ENCODE measurements at places on chromosomes 7 and 10.

- no peak for DNase-seq
Observed at GRCh38 chr7:100627238-100627549, 14.2 kb downstream of the TFR2 start.

DNA sequence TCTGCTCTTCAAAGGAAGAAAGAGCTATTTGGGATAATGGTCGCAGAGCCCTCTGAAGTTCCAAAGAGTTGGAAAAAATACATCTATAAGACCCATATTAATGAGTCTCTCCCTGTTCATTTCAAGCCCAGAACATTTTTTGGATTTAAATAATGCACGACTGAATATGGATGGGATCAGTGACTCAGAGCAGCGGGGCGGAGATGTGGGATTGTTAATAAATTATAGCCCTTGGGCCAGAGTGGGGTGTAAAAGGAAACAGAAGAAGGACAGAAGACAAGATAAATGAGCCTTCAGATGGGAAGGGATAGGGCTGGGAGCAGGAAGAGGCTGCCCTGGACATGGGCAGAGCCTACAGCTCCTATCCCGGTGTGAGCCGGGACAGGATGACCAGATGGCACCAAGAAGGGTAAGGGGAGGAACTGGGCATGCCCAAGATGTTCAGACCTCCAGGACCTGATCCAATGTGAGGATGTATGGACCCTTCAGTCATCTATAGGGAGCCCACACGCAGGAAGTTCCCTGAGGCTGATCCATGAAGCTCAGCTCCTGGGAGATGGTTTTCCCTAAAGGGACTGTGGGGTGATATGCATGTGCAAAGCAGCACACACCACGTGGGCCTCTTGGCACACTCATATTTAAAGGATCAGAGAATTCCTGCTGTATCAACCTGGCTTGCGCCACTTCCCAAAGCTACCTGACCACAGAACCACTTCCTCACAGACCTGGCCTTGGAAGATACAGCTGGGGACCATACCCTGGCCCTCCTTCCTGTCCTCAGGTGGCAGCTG lies 96.1 kb upstream of the PLXNA4 start:
- no peak for DNase-seq

- DNase-seq, result no peak
Observed at GRCh38 chr10:92967641-92968040, 93.0 kb upstream of the CYP26C1 start.

DNA sequence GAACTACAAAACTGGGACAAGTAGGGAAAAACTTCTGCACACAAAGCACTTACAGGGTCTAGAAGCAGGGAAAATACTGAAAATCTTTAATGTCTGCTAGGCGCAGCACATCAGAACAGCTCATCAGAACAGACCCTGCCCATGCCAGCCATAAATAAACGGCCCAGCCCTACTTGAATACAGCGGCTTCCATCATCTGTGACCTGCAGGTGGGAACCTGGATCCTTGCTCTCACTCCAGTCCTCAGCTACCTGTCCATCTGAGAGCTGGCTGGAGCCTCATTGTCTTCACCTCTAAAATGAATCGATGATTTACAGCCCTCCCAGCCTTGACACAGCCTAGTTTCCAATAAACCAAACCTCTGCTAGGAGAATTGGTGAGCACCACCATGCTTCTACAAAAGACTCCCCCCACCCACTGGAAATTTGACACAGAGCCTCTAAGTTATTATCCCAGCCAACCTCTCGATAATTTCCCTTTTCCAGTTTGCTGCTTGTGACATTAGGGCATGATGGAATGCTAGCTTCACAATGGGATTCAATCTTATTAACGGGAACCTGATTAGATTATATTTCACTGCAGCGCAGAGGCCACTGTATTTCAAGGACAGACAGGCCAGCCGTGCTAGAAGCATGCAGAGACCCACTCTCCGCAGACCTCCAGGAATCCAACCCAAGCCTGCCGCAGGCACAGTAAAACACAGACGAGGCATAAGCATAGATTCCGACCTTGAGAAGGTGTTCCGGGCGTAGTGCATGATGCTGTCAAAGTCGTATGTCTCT lies 61.6 kb upstream of the OPALIN start:
- DNase-seq, result no peak

GRCh38 chr10:35913628-35914027 lies 271.5 kb upstream of the FZD8 start:
- no peak for DNase-seq

DNA sequence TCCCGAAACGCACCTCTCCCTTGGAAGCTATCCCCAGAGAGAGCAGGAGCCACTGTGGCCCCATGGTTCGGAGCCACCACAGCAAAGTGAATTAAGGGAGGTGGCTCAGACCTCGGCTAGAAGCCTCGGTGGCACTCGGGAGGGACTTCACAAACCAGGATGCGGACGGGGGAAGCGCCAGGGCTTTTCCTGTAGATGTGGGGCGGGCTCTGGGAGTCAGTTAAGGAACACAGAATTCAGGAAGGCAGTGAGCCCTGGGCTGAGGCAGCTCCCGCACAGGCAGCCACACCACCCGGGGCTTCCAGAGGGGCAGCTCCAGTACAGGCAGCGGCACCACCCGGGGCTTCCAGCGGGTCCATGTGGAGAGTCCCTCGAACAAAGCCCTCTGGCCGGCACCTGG lies 42.7 kb upstream of the DPYSL4 start:
- DNase-seq, result no peak

GRCh38 chr10:89590326-89590725 lies 54.7 kb downstream of the PANK1 start:
- DNase-seq, result no peak

DNA sequence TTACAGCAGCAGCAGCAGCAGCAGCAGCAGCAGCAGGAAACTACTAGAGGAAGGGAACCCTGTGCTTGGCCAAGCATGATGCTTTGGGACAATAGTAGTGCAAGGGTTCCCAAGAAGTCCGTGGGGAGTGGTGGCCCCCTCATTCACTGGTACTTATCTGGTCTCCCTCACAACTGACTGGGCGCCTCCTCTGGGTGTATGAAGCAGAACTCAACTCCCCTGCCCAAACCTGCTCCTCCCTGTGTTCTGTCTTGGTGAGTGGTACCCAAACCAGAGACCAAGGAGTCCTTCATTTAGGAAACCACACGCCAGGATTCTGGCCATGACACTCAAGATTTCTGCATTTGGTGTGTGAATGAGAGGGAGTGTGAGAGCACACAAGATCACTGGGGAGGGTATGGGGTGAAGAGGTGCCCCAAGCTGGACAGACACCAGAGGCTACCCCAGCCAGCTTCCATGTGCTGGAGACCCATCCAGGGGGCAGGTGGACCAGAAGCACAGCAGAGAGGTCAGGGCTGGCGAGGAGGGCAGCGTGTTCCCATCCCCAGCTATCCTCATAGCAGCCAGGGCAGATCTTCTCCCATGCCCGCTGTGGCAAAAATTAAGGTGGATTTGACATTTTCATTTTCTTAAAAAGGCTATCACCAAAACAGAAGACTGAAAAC lies 10.6 kb upstream of the ZNF777 start:
- DNase-seq, result no peak

DNA sequence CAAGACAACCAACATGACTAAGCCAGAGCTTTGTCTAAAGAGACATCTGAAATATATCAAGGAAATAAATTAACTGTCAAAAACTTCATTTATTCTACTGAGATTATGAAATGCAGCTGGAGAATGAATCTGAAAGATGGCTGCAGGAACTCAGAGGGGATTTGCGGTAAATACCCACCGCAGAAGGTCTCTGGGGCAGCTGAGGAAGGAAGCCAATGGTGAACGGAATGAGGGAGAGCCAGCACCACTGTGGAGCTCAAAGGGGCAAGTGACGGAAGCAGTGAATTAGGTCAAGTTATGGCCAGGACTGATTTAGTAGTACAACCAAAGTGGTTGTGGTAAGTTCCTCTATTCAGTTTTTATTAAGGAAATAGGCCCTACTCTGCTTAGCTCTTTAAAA lies 215.3 kb upstream of the GLI3 start:
- no peak for DNase-seq

- no peak for DNase-seq
Observed at GRCh38 chr10:98240524-98240923, 27.5 kb downstream of the LOXL4 start.

DNA sequence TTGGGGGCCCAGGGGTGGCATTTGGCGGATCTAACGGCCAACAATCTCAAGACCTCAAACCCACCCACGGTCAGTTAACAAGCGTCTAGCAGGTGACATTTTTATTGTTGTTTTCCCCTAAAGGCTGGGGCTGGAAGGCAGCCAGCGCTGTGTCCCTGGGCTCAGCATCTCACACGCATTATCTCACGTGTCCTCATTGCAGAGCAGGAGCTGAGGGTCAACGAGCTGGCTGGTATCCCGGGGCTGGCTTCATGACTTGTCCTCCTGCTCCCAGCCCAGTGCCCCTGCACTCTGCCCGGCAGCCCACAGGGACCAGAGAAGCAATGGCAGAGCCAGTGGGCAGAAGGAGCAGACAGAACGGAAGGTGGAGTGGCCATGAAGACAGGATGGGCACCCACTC lies 54.4 kb upstream of the TMEM273 start:
- DNase-seq, result no peak

DNA sequence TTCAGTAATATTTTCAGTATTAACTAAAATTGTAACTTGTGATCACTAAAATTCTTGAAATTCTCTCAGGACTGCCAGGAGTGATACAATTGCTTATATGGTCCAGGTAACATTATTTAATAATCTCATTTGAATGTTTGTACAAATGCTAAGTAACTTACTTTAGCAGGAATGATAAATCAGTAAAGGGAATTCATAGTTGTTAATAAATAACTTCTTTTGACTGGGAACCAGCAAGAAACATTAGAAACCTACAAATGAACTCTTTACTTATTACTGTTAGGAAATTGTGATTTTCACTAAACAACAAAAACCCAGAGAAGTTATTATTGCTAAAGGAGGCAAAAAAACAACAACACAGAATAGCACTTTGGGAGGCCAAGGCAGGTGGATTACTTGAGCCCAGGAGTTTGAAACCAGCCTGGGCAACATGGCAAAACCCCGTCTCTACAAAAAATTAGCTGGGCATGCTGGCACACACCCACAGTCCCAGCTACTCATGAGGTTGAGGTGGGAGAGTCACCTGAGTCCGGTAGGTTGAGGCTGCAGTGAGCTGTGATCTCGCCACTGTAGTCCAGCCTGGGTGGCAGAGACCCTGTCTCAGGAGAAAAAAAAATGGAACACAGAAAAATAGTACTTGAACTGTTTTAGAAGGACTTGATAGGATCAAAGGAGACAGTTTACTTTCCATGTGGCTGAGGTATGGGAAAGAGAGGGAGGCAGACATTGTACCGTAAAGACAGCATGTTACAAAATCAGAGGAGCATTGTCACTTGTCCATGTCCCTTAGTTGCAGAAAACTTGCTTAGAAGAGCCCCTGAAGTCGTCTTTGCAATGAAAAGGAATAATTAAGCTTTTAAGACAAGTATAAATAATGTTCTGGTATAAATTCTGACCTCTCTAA lies 53.1 kb downstream of the SHOC2 start:
- no peak for DNase-seq

DNA sequence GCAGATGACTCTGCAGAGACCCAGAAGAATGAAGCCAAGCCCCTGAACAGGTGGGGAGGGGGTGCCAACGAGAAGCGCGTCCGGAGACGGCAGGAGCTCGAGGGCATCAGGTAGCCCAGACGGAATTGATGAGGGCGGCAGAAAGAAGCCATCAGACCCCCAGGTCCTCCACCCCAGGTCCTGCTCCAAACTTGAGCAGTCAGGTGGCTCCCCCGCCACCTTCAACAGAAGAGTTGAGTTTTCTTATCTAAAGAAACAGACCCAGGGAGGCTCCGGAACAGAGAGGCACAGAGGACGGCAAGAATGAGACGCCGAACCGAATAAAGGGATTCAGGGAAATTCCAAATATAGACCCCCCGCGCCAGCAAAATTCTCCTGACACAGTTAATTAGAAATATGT lies 22.2 kb downstream of the RGS10 start:
- DNase-seq, result no peak

DNA sequence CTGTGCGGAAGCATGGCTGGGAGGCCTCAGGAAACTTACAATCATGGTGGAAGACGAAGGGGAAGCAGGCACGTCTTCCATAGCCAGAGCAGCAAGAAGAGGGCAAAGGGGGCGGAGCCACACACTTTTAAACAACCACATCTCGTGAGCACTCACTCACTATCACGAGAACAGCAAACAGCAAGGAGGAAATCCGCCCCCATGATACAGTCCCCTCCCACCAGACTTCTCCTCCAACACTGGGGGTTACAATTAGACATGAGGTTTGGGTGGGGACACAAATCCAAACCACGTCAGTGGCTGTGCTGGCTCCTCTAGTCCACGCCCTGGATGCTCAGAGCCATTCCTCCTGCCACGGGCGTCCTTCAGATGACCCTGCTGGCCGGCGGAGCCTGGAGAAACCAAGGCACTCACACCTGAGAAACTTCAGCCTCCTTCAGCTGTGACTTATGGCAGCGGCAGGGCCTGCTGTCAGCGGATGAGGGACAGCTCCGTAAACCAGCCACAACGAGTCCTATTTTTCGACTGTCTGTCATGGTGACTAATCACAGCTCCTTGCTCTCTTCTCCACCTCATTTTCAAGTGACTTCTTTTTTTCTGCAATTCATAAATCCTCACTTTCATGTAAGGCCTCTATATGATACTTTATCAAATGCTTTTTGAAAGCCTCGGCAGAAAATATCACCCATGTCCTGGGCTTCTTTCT lies 167.9 kb upstream of the PFKP start:
- DNase-seq, result no peak

- DNase-seq, result no peak
Observed at GRCh38 chr10:27822301-27822700, 76.7 kb upstream of the MKX start.

DNA sequence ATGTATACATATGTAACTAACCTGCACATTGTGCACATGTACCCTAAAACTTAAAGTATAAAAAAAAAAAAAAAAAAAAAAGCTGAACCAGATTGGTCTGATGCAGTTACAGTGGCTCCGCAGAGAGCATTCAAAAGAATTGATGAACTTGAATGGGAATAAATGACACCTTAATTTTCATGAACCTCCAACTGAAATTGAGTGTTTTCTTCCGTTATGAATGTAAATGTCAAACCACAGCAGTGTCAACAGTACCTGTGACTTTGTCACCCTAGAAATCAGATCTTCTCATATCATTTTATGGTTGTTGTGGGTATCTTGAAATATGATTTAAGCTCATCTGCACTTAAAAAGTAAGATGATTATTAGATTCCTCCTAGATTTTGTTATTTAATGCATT lies 32.7 kb upstream of the SRGN start:
- no peak for DNase-seq

DNA sequence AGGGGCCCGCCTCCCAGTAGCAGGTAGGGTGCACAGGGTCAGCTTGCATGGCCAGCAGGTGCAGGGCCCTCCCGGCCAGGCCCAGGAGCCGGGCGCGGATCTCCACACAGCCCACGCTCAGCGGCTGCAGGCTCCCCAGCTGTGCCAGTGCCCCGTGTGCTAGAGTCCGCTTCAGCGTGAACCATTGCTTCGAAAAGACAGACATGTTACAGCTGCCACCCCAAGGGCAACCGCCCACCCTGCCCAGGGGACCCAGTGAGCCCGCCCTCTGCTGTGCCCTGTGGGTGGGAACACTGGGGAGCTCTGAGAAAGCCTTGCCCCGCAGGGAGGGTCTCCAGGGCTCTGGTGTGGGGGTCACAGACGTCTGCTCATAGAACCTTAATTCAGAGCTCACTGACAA lies 64.3 kb upstream of the NKX6-2 start:
- DNase-seq, result no peak
